ENCODE measurements at places on chromosomes 1 and 21.

GRCh38 chr21:42127164-42128150, 56.3 kb downstream of the UMODL1 start:
- no peak for DNase-seq

DNA sequence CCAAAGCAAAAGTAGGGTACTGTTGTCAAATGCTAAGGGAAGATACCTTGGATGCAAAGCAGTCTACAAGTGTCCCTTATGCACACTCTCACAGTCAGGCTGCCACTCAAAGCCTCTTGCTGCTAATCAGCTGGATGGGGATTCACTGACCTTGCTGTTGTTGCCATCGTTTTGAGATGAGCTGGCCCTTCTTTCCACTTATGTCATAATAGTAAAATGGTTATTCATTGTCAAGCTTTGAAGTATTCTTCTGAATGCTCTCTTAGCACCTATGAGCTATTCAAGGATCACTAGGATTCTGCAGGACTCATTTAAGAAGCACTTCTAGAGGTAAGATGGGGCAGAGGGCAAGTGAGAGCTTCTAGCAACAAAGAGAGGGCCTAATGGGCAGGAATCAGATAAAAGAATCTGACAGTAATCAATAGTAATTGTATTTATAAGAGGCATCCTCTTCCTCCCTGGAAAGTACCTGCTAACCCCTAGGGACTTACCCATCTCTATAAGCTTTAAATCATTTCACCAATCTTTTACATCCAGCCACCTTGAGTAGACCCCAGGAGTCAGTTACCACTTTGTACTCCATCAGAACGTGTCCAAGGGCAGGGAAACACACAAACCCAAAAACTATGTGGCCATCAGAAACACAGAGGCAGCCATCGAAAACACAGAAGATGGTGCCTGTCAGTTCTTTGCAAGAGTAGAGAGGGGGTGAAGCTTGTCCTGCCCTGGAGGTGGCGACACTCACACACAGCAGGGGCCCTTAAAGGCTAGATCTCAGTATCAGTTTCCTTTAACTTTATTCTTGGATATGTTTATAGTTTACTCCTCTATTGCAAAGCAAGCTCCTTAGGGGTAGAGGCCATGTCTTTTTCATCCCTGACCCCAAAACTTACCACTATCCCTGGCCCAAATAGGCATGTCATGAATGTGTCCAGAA, 103.7 kb upstream of the NFIA start:
- no peak for DNase-seq

- DNase-seq, result no peak
These were observed 34.6 kb upstream of the C1orf87 start for GRCh38 chr1:60108196-60108595.

DNA sequence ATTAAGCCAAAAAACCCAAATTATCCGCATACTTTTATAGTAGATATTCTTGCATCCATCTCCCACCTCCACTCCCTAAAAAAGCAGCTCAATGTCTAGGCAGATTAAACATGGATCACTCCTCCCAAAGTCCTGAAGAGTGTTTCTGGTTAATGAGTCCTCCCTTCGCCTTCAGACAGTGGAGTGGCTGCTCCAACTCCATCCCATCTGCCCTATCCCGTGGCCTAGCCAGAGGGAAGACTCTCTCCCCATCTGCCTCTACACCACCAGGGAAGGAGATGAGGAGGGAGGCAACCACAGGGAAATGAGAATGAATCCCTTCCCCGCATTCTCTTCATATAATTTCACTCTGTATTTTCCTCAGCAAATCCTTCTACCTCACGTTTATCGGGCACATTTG, 103.8 kb downstream of the SLC45A1 start:
- DNase-seq, result no peak

DNA sequence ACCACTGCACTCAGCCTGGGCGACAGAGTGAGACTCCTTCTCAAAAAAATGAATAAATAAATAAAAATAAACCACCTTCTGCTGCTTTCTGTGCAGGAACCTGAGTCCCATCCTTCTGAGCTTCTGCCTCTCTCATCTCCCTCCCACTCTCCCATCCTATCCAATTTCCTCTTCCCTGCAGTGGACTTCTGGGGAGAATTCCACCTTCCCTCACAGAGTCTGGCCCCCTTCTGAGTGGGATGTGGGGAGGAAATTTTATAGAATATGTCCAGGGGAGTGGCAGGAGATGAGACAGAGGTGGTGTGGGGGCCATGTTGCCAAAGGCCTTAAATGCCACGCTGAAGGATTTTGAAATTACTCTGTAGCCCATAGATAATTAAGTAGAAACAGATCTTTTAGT, 5.4 kb upstream of the EFNA1 start:
- no peak for DNase-seq

GRCh38 chr1:229155472-229155871, 115.4 kb upstream of the RAB4A start:
- no peak for DNase-seq

DNA sequence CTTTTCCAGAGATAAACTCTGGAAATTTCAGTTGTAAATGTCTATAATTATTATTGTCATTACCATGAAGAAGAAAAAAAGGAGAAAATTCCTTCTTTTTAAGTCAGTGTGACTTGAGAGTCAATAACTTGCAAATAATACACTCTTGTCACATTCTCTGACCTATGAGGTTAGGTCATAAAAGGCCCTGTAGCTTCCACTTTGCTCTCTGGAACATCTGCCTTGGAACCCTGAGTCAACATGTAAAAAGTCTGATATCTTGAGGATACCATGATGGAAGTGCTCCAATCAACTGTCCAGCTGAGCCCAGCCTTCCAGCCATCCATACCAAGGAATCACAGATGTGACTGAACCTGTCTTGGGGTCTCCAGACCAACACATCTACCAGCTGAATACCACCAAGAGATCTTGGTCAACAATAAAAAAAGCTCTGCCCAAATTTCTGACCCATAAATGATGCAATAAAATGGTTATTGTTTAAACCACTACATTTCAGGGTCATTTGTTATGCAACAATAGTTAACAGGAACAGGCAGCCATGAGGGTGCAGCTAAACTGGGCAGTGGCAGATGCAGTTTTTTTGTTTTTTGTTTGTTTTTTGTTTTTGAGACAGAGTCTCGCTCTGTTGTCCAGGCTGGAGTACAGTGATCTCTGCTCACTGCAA, 10.3 kb downstream of the DMRTA2 start:
- no peak for DNase-seq

DNA sequence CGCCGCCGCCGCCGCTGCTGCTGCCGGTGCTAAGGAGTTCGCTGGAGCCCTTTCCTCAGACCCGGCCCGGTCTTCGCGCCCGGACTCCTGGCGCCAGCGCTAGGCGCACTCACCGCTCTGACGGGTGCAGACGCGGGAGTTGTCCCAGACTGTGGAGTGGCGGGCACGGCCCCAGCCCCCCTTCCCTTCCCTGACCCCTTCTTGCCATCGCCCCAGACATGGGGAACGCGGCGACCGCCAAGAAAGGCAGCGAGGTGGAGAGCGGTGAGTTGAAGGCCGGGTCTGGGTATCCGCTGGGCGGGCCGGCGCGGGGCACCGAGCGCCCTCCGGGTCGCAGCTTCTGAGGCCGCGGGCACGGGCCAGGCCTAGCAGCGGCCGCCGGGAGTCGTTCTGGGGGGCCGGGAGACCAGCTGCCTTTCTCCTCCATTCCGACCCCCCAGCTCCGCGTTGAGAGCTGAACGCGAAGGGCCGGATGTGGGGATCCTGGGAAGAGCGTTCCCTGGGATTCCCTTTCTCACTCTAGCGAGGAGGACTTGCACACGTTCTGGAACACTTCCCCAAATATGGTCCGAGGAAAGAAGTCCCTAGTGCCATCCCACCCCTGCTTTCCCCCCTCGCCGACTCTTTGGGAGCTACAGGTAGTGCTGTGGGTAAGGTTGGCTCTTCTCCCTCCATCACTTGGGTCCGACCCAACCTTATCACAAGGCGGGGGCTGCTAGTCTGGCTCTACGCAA, 65.8 kb upstream of the PRKACB start:
- no peak for DNase-seq

DNA sequence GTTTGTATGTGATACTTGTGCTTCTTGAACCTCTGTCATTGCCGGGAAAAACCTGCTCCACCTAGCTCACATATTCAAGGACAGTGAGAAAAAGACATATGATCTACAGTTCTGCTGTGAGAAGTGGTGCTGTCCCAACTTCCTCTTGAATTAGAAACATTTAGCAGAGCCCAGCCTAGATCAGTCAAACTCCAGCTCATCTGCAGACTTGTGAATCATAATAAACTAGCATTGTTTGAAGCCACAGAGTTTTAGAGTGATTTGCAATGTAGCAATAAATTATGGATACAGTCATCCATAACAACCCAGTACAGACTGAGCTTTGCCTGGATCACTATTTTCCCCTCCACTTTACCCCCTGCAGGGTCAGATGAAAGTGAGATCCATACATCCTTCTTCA, 497.8 kb downstream of the PLA2G4A start:
- DNase-seq, result no peak

GRCh38 chr1:36754366-36754765, 271.7 kb upstream of the CSF3R start:
- no peak for DNase-seq

GRCh38 chr1:173383351-173383750, 93.8 kb upstream of the PRDX6 start:
- DNase-seq, result no peak

DNA sequence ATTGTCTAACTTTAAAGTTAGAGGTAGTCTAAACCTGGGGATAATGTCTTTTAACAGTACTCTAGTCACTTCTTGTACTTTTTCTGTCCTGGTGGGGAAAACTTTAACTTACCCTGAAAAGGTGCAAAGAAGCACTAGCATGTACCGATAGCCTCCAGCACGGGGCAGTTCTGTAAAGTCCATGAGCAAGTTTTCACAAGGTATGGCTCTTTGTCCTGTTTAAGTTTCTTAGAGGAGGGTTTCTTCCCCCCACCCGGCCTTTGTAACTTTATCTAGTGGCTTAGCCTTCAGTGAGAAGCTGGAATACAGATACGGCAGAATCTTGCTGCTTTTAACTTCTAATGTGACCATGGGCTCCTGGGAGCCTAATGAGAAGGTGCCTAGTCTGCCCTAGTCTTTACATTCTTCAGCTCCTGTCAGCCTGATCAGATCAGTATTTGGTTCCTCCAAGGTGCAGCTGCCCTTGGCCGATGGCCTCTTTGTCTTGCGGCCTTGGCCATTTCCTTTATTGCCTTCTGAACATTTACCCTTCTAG, 39.8 kb upstream of the CFAP126 start:
- no peak for DNase-seq

DNA sequence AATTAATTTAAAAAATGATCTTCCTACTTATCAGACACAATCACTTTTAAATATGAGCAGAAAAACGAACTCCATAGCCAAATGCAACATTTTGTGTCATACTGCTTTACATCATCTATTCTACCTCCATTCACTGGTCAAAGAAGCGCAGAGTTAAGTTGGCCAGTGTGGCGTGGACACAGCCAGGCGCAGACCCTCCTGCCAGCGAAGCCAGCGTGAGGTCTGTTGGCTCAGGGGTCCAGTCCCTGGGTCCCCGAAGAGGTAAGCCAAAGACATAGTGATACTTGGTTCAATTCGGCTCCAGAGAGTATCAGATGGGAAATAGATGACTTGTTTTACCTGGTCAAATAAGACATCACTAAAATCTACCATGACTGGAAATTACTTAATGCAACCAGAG, 59.2 kb downstream of the B3GALT5 start:
- DNase-seq, result no peak

DNA sequence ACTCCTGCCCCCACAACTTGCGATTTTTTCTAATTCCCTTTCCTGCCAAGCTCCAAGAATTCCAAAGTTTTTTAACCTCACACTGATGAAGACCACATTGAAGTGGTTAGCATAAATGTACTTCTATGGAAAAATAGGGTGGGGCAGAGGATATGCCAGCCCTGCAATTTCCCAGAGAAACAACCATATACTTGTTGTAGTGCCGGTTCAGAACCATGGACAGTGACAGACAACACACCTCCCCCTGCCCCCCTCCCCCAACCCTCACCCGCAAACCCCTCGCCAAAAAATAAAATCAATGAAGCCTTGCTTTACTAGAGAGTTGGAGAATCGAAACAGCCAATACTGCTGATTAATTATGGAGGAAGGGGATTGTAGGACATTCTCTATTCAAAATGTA, 109.5 kb upstream of the GRIK3 start:
- DNase-seq, result no peak

DNA sequence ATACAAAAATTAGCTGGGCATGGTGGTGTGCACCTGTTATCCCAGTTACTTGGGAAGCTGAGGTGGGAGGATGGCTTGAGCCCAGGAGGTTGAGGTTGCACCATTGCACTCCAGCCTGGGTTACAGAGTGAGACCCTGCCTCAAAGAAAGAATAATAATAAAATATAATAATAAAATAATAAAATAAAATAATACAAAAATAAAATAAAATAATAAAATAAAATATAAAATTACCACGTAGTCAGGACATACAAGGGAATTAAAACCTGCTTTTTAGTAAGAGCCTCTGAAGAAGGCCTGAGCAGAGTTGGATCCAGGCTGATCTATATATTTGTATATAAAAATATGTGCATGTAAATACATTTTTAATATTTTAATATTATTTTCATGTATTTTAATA, 41.7 kb downstream of the EPHB2 start:
- DNase-seq, result no peak

DNA sequence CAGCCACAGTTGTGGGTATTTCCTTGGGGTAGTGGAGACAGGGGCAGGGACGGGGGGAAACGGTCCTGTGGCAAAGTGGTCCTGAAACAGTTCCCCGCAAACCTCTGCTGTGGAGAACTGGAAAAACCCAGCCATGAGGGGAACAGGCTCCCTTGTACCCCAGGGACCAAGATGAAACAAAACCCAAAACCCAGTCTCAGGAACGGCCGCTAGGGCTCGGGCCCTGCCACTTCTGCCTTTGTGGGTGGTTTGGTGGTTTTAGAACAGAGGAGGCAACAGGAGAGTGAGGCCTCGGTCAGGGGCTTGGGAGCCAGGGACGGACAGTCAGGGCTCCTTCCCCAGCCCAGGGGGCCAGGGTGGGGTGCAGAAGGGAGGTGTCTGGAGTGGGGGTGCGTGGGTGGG, 24.8 kb upstream of the EDN2 start:
- DNase-seq, result no peak

DNA sequence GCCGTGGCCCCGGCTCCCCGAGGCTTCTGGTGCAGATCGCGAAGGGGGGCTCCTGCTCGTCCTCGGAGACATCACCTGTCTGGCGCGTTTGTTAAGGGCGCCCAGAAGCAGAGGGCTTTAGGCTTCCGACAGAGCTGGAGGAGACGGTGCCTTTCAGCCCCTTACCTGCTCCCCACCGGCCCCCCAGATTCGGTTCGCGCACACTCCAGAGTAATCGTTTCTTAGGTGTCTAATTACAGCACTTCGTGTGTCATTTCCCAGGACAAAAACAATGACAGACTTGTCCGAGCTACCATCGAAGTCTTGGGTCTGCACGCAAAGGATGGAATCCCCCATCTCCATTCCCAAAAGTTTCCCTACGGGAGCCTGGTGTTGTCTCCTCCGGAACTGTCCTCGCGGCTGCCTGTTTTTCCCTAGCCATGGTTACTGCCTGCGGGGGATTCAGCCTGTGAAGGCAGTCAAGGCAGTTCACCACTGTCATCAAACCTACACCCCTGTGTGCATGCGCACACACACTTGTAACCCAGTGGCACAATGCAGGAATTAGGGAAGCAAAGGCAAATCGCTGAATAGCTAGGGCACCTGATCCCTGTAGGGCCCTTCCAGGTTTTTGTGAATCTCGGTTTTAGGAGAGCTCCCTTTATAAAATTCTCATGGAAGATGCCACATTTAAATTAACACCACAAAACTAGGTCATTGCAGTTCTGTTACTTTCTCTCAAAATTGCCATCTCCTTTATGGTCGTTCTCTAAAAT, 738 bp upstream of the CDC42BPA start:
- no peak for DNase-seq

- no peak for DNase-seq
These were observed 25.8 kb upstream of the PPP1R8 start for GRCh38 chr1:27804791-27805190.

- peak; percentile 60 for DNase-seq
These were observed at the start of gene TTC4 for GRCh38 chr1:54715493-54716298. TTC4 (plus strand) TSS chr1:54715861; CDS start chr1:54715909, 48 bp downstream.

All from activated CD8-positive, alpha-beta memory T cell treated with anti-CD3 and anti-CD28 coated beads for 1 hour (primary cell).